ENCODE measurements at places on chromosomes 13 and 19.
A peak's percentile ranks its signal among the peaks of the same experiment; 100 is the strongest.

DNA sequence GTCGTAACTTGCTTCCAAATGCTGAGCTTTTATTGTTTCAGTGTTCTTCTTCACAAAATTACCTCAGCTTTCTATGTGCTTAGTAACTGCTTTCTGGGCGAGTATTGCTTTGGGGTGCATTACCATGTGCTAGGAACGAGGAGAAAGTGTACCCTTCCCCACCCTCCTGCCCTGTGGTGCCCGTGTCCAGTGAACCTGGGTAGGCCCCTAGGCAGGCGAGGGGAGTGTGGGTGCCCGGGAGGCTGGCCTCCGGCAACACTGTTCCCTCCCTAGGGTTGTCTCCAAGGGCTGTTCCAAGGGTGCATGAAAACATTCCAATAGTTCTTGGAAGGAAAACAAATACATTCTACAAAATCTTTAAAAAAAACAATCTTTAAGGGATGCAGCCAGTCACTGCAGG, 216.5 kb upstream of the SOX1 start:
- DNase-seq: no peak

DNA sequence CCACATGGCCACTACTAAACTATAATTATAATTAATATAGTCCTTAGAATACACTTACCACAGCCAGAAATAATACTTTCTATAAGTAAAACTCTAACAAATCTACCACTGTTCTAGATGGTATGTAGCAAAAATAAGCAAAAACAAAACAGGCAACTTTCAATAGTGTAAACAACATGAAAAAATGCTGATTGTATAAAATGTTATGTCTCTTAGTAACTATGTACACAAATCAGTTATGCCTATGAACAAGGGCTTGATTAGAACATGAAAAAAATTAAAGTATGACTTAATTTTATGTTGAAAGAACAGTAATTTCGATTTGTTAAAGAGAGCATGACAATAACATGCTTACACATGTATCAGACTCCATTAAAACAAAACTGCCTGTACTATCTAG, 60.7 kb downstream of the LATS2 start:
- DNase-seq: no peak

DNA sequence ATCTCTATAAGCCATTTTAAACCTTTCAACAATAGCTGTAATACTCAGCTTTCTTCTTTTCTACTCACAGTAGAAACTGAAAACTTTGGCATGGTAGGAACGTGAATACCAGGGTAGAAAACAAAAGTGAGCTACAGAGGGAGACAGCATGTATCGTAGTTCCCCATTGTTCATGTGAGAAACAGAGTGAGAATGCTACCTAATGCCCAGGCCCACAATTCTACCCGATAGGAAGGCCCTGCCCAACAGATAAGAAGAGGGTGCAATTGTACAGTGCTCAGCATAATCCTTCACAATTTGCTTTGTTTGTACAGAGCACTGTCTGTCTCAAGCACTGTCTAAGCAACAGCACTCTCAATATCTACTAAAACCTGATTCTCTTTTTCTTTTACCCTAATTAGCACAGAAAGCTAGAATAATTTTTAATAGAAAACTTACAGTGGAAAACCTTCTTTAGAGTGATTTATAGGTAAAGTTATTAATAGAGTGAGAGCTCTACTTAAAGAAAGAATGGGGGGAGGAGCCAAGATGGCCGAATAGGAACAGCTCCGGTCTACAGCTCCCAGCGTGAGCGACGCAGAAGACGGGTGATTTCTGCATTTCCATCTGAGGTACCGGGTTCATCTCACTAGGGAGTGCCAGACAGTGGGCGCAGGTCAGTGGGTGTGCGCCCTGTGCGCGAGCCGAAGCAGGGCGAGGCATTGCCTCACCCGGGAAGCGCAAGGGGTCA, 322.3 kb downstream of the EFNB2 start:
- DNase-seq: no peak

DNA sequence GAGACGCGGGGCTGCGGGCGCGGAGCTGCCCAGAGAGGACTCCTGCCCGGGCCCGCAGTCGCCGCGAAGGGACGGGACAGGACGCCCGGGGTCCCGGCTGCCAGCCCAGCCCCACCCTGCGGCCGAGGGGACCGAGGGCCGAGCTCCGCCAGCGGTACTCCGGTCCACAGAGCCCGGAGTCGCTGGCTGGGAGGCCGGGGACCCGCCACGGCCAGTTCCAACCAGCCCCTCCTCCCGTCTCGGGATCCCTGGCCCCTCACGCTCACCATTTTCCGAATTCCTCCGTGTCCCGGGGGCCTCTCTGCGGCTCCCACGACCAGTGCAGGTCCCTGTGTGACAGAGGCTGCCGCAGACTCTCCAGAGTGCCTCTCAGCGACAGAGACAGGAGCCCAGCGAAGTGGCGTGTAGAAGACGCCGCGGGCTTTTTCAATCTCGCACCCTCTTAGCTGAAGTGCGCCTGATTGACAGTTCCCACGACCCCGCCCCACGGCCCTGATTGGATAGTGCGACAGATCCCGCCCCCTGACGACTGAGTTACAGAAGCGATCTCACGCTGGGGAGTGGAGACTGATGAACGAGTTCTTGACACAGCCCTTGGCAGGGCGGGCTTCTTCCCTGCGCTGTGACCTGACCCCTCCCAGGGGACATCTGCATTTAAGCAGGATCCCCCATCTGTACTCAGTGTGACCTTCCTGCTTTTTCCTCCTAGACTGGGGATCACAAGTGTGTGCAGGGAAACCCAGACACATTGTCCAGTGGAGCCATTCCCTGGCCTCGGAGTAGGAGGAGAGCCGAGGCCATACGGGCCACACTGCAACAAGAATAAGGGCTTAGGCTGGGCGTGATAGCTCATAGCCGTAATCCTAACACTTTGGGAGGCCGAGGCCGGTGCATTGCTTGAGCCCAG, 44.0 kb downstream of the ZNF823 start:
- DNase-seq: peak; percentile 80
